Stimulated activated CD4-positive, alpha-beta T cell treated with anti-CD3 and anti-CD28 coated beads, TNF-alpha, amount 100 ng/mL, for 48 hours (primary cell): ENCODE measurements at places on chromosomes 3 and 15.

GRCh38 chr3:182413061-182413460, 380.2 kb upstream of the ATP11B start:
- DNase-seq, result no peak

- DNase-seq, result no peak
These were observed 129.2 kb downstream of the FAM43A start for GRCh38 chr3:194814878-194815357.

DNA sequence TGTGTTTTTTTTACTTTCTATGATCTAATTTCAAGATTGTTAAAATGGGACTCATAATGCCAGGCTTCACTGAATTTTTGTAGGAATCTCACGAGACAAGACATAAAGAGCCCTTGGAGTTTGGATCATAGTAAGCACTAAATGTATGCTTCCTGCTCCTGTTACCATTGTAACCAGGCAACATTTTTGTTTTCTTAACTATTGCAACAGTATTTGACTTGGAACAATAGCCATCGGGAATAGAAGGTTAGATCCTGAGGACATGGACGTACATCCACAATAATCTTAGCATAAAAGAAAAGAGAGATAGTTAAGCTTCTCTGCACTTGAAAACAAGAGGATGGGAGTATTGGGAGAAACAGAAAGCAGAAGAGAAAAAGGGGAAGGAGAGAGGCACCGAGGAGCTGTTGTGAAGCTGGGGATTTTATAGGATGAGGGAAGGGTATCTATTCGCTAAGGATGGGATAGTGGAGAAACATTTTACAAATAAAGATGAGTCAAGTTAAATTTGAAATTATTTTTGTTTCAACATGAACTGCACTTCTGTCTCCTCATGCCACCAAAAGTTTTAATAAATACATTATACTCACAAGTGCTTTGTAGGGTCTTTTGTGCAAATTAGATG, 131.4 kb downstream of the TMCO5A start:
- DNase-seq, result no peak

DNA sequence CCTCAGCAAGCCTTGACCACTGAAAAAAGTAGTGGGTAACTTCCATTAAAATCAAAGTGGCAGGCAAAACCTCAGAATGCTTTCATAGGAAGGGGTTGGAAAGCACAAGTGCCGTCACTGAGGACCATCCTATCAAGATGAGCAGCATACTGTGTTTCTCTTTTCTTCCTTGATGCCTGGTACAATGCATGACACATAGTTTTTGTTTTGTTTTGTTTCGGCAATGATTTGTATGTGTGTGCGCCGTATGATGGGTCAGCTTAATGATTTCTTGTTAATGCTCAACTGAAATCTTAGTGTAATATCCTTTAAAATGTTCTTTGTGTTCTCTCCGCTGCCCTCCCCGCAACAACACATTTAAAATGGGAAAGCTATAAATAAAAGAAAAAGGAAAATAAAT, 476.4 kb upstream of the KCNMB2 start:
- DNase-seq, result no peak

GRCh38 chr15:96363707-96364106, 33.2 kb downstream of the NR2F2 start:
- no peak for DNase-seq

- DNase-seq, result no peak
These were observed 13.5 kb downstream of the TARS3 start for GRCh38 chr15:101710806-101711205.

DNA sequence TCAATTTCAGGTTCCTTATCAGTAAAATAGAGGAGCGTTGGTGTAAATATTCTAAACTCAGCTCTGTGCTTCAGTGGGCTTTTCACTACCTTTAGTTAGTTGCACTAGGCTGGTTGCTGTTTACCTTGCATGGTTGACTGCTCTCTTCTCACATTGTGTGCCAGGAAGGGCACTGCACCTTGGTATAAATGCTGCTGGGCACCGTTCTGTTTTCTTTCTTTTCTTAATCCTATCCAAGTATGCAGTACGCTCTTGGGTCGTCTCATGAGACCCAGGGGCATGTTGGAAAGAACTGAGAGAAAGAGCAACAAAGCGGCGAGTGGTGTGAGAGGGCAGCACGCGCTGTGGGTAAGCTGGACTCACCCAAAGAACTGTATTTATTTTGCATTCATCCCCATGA, 22.4 kb downstream of the KCNMB2 start:
- no peak for DNase-seq

GRCh38 chr3:53161820-53162671, 1.0 kb downstream of the PRKCD start:
- no peak for DNase-seq

- peak; percentile 12 for DNase-seq
These were observed 836 bp upstream of the AKAP13 start for GRCh38 chr15:85379403-85380131.

DNA sequence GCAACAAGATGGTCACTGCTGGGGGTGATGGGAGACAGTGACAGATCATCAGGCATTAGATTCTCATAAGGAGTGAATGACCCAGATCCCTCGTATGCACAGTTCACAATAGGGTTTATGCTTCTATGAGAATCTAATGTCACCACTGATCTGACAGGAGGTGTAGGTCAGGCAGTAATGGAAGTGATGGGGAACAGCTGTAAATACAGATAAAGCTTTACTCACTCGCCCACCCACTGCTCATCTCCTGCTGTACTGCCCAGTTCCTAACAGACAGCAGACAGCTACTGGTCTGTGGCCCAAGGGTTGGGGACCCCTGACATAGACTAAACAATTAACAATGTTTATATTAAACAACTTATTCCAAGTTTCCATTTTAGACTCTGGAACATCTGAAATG, 25.4 kb downstream of the IFT80 start:
- no peak for DNase-seq

GRCh38 chr15:76321171-76321570, 9.9 kb upstream of the ETFA start:
- no peak for DNase-seq

GRCh38 chr3:126816986-126817777, 113.1 kb downstream of the CHCHD6 start:
- no peak for DNase-seq

DNA sequence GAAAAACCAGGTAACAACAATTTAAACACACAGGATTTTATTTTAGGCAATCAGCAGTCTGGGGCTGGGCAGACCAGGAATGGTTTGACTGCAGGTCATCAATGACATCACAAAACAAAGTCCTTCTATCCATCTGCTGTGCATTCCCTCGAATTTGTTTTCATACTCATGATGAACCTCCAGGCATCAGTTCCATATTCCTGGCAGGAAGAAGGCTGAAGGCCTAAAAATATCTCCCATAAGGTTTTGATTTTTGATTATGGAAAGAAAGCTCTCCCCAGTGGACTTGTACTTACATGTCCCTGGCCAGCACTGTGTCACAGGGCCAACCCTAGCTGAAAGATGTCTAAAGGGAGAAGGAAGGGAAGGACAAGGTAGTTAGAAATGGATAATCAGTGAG, 107.4 kb downstream of the PEAK1 start:
- no peak for DNase-seq

- no peak for DNase-seq
These were observed 22.8 kb downstream of the MYO1E start for GRCh38 chr15:59349680-59350420.

DNA sequence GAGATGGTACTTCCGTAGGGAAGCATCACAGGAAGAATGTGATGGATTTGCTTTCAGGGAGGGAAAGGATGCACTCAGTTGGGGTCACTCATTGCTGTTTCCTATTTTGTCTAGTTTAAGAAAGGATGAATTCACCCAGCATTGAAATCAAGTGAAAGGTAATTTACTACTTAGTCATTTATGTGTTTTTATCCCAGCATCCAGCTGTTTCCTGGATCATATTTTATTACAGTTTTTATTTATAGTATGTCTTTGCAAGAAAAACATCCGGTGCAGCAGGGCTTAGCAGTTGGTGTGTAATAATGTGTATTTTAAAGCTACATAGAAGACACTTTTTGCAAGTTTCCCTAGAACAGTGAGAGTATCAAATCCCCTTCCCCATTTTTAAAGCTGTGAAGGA, 37.4 kb upstream of the GOLGA8B start:
- no peak for DNase-seq

- DNase-seq, result no peak
These were observed 29.5 kb downstream of the ARHGAP31 start for GRCh38 chr3:119323723-119324085.

DNA sequence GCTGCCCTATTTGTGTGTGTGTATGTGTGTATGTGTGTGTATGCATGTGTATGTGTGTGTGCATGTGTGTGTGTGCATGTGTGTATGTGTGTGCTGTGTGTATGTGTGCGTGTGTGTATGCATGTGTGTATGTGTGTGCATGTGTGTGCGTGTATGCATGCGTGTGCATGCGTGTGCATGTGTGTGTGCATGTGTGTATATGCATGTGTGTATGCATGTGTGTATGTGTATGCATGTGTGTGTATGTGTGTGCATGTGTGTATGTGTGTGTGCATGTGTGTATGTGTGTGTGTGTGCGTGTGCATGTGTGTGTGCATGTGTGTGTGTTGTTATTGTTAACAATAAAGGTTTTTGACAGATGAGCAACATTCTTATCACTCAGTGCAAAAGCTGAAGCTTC, 110.8 kb upstream of the HES1 start:
- DNase-seq, result no peak

GRCh38 chr15:31338318-31338878, 11.8 kb downstream of the KLF13 start:
- no peak for DNase-seq

GRCh38 chr3:187889601-187890404, 144.5 kb upstream of the BCL6 start:
- DNase-seq, result no peak

DNA sequence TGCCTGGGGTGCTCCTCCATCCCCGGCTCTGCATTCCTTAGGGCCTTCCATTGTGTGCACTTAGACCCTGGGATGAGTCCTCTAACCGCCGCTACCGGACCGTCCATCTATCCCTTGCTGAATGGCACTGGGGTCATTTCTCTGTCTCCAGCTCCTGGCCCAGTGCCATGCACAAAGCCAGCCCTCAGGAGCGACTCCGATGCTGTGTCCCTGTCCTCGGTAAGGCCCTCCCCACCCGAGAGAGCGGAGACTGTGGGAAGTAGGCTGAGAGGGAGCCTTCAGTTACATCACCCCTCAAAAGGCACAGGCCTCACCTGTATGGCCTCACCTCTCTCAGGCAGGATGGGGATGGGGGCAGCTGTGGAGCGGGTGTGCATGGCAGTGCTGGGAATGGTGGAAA, 33.8 kb downstream of the MUC4 start:
- DNase-seq, result no peak

DNA sequence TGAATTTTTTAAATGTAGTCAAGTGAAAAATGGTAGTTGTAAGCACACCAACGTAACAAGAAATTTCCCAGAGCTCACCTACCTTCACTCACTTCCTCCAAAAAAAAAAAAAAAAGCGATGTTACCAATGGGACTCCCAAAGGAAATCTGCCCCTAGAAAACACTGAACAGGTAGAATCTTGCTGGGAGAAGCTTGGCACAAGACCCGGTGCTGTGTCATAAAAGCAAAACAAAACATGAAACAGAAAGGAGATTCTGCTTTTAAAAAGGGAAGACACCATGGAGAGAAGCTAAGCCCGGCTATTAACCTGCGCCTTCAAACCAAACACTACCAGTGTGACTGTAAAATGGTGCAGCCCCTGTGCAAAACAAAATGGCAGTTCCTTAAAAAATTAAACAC, 40.5 kb downstream of the PGPEP1L start:
- DNase-seq, result no peak

- DNase-seq, result peak; percentile 13
These were observed 203.8 kb upstream of the CD96 start for GRCh38 chr3:111338059-111338698.

DNA sequence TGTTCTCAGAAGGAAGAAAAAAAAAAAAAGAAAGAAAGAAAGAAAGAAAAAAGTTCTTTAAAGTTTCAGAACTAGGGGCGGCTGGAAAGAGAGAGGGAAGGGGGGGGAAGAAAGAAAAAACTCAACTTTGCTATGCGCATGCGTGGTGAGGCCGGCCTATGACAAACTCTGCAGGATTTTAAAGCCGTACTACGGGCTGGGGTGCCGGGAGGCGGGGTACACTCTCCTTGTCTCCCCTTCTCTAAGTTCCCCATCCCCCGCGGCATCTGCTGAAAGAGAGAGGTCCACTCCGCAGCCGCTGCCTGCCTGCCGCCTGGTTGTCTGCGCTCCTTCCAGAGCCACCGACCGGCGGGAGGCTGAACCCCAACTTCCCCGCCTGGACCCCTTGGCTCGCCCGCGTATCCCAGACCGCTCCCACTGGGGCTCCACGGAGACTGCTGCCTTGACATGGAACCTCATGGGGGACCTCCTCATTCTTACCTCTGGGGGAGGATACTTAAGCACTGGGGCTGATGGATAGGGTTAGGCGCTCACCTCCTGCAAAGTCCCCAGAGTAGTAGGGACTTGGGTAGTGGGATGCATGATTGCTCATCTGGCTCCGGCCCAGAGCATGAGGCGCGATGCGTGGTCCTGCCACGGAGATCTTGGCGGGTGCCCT, 1.4 kb upstream of the WNT5A start:
- no peak for DNase-seq

DNA sequence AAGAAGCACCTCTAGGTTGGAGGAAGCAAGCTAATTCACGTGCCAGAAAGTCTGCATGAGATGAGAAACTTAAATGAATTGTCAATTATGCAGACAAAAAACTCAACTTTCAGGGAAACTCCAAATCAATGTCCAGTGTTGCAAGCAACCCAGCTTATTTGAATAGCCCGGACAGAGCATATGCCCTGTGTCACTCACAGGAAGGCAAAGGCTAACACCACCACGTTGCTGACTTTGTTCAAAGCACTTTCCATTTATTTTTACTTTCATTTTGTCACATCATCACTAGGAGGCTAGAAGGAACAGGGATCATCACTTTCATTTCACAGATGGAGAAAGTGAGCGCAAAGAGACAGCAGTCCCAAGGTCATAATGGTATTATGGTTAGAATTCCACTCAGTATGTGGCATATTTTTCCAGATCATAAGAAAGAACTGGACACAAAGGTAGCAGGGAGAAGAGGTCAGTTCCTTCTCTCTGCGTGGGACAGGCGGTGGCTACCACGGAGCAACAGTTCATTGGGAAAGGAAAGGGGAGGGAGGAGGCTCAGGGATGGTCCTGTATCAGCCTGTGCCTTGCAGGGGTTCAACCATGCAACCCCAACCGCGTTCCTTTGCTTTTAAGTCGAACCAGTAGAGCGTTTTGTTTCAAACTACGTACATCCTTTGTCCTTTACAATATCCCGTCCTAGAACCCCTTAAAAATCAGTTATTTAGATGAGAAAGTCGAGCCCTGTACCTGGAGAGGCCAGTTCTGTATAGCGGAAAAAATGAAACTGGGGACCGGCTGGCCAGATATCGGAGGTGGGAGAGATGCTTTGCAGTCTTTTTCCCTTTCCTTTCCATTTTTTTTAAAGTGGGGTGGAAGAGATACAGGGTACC, 1.1 kb downstream of the HEG1 start:
- no peak for DNase-seq

DNA sequence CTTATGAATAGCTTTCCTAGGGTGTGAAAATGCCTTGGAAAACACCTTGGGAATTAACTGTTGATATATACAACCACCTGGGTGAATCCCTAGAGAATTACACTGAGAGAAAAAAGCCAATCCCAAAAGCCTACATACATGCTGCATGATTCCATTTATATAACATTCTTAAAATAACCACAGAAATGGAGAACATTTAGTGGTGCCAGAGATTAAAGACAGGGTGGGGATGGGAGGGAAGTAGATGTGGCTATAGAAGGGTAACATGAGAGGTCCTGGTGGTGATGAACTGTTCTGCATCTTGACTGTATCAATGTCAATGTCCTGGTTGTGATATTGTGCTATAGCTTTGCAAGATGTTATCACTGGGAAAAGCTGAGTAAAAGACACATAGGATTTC, 291.0 kb downstream of the CLSTN2 start:
- no peak for DNase-seq
